ENCODE measurements at places on chromosomes 1 and 21. TPM values are rescaled to one million over a fixed set of nuclear protein-coding genes. Genes with fewer than 3 reads are reported as not detected.

- DNase-seq, result no peak
These were observed 79.9 kb downstream of the LACTBL1 start for GRCh38 chr1:22892789-22893188.

DNA sequence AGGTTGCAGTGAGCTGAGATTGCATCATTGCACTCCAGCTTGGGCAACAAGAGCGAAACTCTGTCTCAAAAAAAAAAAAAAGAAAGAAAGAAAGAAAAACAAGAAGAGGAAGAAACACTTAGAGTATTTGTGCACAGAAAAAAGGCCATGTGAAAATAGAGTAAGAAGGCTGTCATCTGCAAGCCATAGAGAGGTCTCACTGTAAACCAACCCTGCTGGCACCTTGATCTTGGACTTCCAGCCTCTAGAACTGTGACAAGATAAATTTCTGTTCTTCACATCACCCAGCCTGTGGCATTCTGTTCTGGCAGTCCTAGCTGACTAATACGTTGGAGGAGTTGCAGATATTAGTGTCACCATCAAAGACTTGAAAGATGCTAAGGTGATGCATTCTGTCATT, 12.1 kb upstream of the ZDHHC18 start:
- no peak for DNase-seq

Gene GNAT2
- 1.5 TPM for total RNA-seq

Gene CHAF1B
- 30.8 TPM for total RNA-seq

Gene ATP1A4
- total RNA-seq, result not detected

Gene NOTCH2
- 47.1 TPM for total RNA-seq

Gene NEGR1
- not detected for total RNA-seq
